ENCODE measurements at places on chromosomes 13 and 19.

DNA sequence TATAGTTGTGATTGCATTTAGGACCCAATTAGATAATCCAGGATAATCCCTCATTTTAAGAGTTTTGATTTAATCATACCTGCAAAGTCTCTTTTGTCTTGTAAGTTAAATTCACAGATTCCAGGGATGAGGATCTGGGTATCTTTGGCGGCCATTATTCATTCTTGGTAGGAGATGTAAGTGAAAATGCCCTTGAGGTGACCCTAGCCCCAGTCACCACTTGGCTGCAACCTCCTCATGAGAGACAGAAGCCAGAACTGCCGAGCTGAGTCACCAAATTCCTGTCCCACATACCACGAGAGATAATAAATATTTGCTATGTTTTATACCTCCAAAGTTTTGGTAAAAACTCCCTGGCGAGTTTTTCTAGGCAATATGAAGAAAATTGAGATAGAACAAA lies 389.4 kb downstream of the RFC3 start:
- peak; percentile 82 for DNase-seq

DNA sequence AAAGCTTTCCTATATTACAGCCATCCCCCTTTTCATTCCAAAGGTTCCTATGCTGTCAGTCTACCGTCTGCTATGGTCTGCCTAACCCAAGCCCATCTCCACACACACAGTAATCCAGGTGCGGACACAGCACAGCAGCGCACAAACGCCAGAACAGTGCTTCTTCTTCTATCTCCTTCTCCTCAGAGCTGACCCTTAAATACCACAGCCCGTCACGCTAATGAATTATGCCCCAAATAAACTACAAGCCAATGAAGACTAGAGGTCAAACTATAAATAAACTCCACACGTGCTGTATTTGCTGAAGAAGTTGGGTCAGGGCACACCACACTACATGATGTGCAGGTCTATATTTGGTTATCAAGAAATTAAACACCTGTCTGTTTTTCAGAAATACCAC lies 71.8 kb downstream of the TBC1D4 start:
- no peak for DNase-seq

DNA sequence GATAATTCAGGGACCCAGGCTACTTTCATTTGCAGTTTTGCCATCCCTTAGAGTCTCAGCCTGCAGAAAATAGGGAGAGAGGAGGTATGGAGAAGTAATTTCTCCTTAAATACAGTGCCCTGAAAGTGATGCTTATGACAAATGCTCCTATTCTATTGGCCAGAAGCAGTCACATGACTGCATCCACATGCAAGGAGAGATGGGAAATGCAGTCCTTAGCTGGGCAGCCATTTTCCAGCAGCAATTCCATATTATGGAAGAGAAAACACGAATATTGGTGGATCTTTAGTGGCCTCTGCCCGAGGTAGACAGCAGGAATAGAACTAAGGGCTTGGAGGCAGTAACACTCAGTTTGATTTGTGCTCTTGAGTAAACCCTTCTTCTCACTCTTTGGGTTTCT lies 39.4 kb downstream of the VAV1 start:
- DNase-seq, result peak; percentile 5

GRCh38 chr13:106415971-106416370 lies 119.5 kb downstream of the EFNB2 start:
- DNase-seq, result no peak

- DNase-seq, result no peak
Observed at GRCh38 chr13:91346850-91347201, 661 bp upstream of the MIR17HG start.

DNA sequence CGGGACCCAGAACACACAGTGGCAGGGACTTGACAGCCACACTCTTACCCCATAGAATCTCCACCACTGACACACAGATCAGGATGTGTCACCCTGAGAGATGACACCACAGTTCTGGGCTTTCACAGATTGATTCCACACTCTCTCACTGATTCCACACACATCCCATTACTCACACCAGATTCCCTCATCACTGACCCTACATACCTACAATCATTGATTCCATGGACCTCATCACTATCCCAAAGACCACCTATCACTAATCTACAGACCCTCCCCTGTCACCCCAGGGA lies 57.6 kb upstream of the ZNF527 start:
- no peak for DNase-seq

GRCh38 chr13:72314210-72314609 lies 413.2 kb downstream of the MZT1 start:
- DNase-seq, result no peak

DNA sequence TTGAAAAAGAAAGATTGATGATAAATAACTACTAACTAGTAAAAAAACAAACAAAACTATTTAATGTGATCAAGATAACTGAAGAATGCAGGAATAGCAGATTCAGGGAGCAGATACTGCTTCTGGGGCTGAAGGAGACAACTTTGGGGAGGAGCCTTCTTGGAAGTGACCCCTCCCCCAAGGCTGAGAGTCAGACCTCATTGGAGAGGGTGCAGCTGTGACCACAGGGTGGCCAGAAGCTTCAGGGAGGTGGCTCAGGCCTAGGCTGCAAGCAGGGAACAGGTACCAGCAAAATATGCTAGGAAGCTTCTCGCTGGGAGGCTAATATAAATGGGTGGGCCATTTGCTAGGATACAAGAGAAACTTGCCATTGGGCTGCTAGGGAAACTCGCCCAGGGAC lies 149.9 kb downstream of the MYO16 start:
- no peak for DNase-seq

DNA sequence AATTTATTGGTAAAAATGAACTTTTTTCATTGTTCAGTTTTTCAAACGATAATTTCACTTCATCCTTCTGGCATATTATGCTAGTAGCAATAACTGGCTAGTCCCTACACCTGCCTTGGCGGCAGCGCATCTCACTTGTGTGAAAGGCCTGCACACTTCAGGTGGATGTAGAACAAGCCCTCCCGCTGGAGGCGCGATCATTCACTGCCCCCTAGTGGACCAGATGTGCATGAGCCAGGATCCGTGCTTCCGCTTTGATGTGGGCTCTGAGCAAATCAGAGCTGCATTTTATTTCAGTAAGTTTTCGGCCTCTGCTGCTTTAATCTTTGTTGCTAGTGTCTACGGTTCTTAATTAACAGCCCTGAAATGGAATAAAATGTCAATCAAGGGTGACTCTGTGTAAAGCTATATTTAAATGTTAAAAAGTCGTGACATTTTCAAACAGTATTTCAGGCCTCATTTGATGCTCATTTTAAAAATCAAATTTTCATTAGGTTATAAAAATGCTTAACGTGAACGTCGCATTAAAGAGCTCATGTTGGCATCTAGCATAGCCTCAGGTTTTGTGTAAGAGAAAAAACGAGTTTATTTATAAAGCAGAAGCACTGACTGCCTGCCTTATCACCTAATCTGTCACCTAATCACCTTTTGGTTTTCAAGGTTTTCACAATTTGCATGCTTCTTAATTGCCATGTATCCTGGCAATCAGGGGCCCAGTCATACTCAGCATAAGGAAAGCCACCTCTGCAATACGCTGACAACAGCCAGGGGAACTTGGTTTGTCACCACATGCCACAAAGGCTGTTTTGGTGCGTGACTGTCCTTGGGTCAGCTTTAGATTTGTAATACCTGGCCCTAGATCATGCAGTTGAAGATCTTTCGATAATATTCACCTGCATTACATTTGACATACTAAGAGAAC lies 112.2 kb downstream of the TEX26 start:
- DNase-seq, result no peak

DNA sequence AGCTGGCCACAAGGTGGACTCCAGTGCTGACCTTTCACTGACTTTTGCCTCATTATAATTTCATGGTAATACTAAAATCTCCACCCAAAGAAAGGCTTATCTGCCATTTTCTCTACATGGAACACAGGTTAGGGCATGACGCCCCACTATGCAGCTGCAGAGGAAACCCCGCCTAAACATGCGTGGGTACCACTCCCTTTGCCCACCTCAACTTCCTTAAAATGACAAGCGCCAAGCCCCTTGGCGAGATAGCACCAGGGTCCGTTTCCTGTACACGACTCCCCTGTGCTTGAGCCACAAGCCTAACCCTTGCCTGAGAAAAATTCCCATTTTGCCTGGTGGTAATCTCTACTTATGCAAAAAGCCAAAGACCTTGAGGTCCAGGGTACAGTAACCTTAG lies 36.0 kb upstream of the PABPC3 start:
- no peak for DNase-seq

DNA sequence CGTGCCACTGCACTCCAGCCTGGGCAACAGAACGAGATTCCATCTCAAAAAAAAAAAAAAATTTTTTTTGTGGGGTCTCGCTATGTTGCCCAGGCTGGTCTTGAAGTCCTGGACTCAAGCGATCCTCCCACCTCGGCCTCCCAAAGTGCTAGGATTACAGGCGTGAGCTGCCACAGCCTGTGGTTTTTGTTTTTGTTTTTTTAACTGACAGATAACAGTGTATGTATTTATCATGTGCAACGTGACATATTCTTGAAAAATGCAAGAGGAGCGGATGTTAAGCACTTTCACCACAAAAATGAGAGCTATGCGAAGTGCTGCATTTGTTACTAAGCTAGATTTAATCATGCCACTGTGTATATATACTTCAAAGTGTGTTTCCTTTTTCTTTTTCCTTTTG lies 49.0 kb downstream of the ARHGEF18 start:
- peak; percentile 91 for DNase-seq

- DNase-seq, result no peak
Observed at GRCh38 chr19:46943150-46943946, 76.3 kb upstream of the NPAS1 start.

- peak; percentile 72 for DNase-seq
Observed at GRCh38 chr19:13621413-13621812, 115.1 kb upstream of the CACNA1A start.

DNA sequence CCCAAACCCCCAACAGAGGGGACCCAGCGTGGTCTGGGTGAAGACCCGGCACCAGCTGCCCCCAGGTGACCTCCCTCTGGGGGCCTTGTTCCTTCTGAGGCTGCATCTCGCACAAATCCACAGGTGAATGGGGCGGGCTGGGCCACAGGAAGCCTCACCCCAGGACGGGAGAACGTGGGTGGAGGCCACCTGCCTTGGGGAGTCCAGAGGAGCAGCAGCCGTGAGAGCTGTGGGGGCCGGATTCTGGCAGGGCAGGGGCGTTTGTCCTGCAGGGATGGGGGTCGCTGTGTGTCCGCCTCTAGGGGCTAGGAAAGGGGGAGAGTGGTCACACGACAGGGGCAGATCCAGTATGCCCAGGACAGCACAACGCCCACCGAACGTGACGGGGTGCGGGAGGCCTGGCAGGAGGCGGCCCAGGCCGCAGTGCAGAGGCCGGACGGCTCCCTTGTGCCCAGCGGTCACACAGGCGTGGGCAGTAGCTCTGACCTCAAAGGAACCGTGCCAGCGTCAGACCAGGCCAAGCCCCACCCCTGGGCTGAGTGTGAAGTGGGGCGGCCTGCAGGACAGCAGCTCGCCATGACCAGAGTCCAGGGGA lies 6.7 kb downstream of the POLR2E start:
- no peak for DNase-seq

- no peak for DNase-seq
Observed at GRCh38 chr13:95740979-95741320, 64.0 kb downstream of the DNAJC3 start.

DNA sequence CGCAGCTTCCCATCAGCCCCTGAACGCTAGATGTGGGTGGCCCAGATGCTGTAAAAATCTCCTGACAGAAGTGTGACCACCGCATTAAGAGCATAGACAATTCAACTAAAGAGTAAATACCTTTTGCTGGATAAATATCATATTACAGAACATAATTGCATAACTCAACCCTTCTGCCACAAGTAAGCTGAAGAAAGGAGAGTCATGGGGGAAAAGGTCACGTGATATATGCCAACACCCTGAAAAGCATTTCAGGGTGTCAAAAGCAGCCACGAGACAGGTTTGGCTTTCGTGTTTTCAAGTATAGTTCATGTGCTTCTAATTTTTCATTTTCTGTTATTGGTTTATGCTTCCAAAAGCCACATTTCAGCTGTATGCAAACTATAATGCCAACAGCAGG lies 71.3 kb downstream of the LHFPL6 start:
- DNase-seq, result no peak

- DNase-seq, result no peak
Observed at GRCh38 chr13:110964229-110965037, 49.6 kb upstream of the ANKRD10 start.

- no peak for DNase-seq
Observed at GRCh38 chr13:26837997-26838396, 77.4 kb upstream of the GPR12 start.

- DNase-seq, result no peak
Observed at GRCh38 chr19:17504456-17504855, 7.0 kb upstream of the PGLS start.

- DNase-seq, result no peak
Observed at GRCh38 chr13:108342369-108343289, 73.1 kb downstream of the TNFSF13B start.

DNA sequence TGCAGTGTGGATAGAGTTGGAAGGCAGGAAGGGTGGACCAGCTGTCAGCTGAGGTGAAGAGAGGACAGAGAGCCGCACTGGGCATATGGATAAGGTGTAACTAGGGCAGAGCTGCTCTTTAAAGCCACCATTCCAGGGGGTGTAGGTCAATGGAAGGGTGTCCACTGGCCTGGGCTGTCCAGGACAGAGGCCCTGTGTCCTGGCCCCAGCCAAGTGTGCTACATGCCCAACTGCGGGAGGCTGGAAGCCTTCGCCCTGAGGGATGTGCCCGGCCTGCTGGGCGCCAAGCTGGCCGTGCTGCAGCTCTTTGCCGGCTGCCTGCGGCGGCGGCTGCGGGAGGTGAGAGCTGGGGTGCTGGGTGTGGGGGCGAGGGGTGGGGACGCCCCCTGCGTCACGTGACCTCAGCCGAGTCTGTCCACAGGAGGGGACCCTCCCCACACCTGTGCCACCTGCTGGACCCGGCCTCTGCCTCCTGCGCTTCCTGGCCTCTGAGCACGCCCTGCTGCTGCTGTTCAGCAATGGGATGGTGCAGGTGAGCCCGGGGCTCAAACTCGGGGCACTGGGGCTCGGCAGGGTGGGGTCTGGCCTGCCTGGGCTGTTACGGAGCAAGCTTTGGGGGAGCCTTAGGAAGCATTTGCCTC lies 9.8 kb downstream of the PLK5 start:
- DNase-seq, result no peak

DNA sequence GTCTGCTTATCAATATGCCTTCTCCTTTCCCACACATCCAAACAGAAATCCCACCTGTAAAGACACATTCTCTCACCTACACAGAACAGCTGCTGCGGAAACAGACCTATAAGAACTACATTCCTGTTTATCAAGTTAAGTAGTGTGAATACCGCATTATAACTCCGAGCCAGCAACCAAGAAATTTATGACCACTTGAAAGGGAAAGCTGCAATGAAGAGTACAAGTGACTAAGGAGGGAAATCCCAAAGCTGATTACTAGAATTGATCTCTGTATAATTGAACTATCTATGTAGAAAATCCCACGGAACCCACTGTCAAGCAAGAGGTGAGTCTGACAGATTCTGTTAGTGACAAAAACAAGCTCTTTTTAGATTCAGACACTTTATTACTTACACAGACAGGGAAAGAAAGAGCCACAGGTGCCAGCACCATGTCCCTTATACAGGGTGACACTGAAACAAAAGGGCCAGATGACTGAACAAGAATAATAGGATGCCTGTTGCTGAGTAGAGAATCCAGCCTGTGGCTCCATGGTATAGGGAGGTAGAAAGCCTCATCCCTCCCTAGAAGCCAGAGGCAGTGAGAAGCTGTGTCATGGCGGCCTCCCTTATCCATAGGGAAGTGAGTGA lies 1.6 kb upstream of the IGFL4 start:
- no peak for DNase-seq

GRCh38 chr13:48502601-48503319 lies 30.1 kb downstream of the RCBTB2 start:
- no peak for DNase-seq

GRCh38 chr13:50730496-50731351 lies 112.8 kb downstream of the DLEU7 start:
- no peak for DNase-seq

- DNase-seq, result no peak
Observed at GRCh38 chr19:15629003-15629880, 11.5 kb upstream of the CYP4F3 start.
